NCI-H1105 (cell line): ENCODE measurements at places on chromosomes 13 and 19.

- no peak for DNase-seq
These were observed 1322.0 kb downstream of the EFNB2 start for GRCh38 chr13:105213512-105213911.

GRCh38 chr13:109381546-109382180 lies 404.7 kb downstream of the IRS2 start:
- no peak for DNase-seq

GRCh38 chr19:49639401-49640112 lies 386 bp downstream of the RRAS start:
- DNase-seq: no peak

DNA sequence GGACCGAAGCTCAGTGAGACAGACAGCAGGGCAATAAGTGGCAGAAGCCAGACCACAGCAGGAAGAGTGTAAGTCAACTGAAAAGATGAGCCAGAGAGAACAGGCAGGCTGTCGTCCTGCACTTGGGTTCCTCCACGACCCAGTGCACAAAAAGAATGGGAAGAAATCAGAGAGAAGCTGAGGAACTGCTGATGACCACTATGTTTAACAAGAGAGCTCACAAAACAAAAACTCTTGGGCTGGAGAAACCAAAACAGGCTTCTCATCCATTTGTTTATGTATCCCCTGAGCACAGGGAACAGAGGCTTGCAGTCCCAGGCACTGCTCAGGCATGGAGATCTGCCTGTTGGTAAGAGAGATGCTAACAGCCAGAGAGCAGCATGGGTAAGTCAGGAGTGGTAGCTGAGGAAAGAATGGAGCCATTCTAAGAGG lies 14.0 kb downstream of the AKAP8L start:
- no peak for DNase-seq

GRCh38 chr13:39777527-39778061 lies 122.1 kb downstream of the COG6 start:
- DNase-seq: no peak

GRCh38 chr19:7459773-7460172 lies 29.1 kb downstream of the PEX11G start:
- no peak for DNase-seq

- no peak for DNase-seq
These were observed 1856.1 kb downstream of the OLFM4 start for GRCh38 chr13:54884682-54885081.

- no peak for DNase-seq
These were observed 4.6 kb upstream of the ASPDH start for GRCh38 chr19:50518091-50519005.
